NCI-H460 (cell line): ENCODE measurements at places on chromosomes 12 and 14.

GRCh38 chr14:101188571-101188915 lies 285.0 kb upstream of the RTL1 start:
- no peak for DNase-seq

- DNase-seq, result no peak
Measured at GRCh38 chr12:91493308-91493707, 310.7 kb upstream of the DCN start.

DNA sequence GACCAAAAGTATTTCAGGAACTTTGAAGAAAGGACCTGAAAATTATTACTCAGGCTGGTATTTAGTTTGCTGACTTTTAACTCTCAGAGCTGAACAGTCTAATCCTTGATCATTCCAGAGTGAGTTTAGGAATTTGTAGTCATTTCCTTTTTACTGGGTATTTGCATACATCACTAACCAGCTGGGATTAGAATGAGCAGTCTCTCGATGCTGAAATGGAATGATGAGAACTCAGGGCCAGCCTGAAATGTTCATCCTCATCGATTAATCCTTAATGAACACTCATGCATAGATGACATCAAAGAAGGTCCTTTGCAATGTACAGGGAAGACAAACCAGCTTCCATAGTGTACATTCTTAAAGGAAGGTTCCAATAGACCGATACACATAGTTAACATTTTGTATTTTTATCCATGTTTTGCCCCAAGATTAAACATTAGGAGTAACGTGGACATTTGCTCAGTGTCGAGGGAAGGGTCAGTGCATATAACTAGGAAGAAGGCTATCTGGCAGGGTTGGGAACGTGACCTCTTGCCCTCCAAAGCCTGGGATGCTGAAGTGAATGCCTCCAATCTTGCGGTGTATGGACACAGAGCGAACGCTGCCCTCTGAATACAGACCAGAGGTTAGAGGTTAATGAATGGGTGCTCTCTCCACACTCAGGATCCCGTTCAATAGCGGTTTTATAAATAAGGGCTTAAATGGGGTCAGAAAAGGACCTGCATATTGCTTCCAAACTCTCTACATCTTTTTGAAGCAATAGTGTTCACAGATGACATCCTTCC lies 14.5 kb downstream of the FBXL14 start:
- DNase-seq, result no peak

- DNase-seq, result no peak
Measured at GRCh38 chr14:24606297-24606696, 3.2 kb downstream of the GZMH start.
